Stimulated activated CD4-positive, alpha-beta T cell treated with anti-CD3 and anti-CD28 coated beads, Interleukin-4, amount 100 ng/mL, for 1 hour (primary cell): ENCODE measurements at places on chromosomes 4 and X.

DNA sequence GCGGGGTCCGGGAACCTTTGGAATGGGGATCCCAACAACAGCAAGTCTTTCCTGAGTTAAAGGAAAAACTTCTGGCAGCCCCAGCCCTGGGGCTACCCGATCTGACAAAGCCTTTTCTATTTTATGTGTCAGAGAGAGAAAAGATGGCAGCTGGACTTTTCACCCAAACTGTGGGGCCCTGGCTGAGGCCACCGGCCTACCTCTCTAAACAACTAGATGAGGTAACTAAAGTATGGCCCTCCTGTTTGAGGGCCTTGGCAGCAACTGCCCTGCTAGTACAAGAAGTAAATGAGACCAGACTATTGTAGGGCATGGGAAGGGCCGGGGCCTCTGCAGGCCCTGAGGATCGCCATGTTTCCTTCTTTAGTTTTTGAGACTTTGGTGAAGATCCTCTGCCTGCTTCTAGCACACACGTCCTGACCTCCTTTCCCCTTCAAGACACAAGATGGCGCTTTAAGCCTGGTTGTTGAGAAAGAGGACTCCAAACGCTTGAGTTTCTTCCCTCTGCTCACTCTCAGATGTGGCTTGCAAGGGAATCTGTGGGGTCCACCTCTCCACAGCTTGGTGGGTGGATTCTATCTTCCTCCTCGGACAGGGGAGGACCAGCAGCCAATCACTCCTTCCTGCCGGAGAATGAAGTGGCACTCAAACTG lies 18.5 kb upstream of the DRD5 start:
- DNase-seq: no peak

- DNase-seq: no peak
Observed at GRCh38 chr4:88447371-88448095, 9.4 kb upstream of the HERC5 start.

- no peak for DNase-seq
Observed at GRCh38 chr4:21768349-21769310, 179.9 kb downstream of the KCNIP4 start.

GRCh38 chr4:85970535-85970934 lies 389.3 kb downstream of the MAPK10 start:
- DNase-seq: no peak

DNA sequence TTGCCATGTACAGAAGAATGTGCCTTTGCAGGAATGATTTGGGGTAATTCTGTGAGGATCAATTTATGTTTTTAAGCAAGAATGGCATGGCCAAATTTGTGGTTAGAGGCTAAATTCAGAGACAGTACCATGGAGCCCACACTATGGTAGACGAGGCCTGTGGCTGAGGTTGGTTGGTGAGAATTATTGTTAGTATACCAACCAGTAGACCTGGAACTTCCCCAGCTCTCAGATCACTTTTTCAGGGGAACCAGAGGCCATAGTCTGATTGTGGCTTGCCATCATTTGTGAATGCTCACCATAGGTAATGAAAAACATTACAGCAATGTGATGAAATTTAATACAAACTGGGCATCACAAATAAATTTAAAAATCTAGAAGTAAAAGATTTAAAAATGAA lies 56.3 kb downstream of the SHISA3 start:
- no peak for DNase-seq

- no peak for DNase-seq
Observed at GRCh38 chr4:90780193-90780592, 653.0 kb downstream of the CCSER1 start.

- no peak for DNase-seq
Observed at GRCh38 chr4:86358257-86358656, 1.6 kb downstream of the MAPK10 start.

GRCh38 chrX:124467202-124467601 lies 120.8 kb downstream of the SH2D1A start:
- DNase-seq: no peak

GRCh38 chrX:23901805-23902204 lies 5.9 kb downstream of the APOO start:
- DNase-seq: peak; percentile 5

DNA sequence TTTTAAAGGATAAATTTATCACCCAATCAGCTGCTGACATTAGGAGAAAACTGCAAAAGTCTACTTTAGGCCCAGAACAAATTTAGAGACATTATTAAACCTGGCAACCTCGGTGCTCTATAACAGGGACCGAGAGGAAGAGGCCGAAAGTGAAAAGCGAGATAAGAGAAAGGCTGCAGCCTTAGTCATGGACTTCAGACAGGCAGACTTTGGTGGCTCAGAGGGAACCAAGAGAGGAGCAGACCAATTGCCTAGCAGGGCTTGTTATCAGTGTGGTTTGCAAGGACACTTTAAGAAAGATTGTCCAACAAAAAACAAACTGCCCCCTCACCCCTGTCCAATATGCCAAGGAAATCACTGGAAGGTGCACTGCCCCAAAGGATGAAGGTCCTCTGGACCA lies 12.8 kb upstream of the UGT2B10 start:
- no peak for DNase-seq

DNA sequence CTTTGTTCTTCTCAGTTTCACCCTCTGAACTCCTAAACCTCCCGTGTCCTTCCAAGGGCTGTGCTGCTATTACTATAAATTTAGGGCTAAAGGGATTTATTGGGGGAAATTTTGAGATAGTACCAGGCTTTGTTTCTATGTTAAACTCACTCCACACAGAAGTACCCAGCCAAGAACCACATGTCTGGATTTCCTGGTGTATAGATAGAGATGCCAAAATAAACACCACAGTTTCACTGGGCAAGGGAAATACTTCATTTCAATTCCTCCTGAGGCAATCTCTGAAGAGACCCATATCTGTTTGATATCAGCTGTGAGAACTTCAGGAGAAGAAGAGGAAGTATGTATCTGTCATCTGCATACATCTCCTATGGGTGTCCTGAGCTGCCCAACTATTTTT lies 21.7 kb upstream of the CLNK start:
- DNase-seq: no peak

- no peak for DNase-seq
Observed at GRCh38 chrX:104310090-104310489, 55.4 kb upstream of the ESX1 start.

- no peak for DNase-seq
Observed at GRCh38 chr4:154427149-154427548, 64.5 kb downstream of the DCHS2 start.

- no peak for DNase-seq
Observed at GRCh38 chr4:150411520-150411919, 170.4 kb upstream of the MAB21L2 start.

GRCh38 chrX:49276671-49277534 lies 7.3 kb downstream of the PPP1R3F start:
- no peak for DNase-seq

DNA sequence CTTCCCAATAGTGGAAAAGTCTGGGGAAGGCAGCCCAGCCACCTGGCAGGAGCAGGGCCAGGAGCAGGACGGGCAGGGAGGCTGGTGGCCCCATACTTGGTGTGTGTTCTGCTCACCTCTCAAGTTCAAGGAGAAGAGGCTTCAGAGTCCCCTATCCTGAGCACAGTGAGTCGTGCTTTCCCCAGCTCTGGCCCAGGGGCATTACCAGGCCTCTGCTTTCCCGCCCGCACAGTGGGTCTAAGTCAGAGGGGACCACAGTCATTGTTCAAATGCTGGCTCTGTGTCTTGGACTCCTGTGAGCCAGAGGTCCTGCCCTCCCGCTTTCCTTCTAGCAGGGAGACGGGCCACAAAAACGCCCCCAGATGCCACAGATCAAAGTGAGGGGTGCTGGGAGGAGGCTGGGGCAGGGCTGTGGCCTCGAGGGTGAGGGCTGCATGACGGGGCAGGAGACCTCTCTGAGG lies 27.6 kb downstream of the HTRA3 start:
- no peak for DNase-seq

DNA sequence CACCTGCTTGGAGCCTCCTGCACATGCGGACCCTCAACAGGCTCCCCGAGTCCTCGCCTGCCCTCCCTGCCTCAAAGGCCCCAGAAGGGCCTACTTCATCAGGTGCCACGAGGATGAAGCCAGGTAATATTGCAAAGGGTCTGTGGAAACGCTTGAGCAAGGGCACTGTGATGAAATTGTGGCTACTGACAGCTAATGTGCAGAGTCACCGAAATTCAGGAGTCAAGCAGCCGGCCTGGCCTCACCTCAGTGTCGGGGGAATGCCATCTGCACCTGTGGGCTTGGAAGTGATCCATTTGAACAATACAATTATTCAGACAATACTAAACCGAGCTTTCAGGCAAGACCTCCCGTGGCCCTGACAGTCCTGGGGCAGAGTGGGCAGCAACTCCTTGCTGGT lies 3.1 kb upstream of the FGFR3 start:
- DNase-seq: no peak

DNA sequence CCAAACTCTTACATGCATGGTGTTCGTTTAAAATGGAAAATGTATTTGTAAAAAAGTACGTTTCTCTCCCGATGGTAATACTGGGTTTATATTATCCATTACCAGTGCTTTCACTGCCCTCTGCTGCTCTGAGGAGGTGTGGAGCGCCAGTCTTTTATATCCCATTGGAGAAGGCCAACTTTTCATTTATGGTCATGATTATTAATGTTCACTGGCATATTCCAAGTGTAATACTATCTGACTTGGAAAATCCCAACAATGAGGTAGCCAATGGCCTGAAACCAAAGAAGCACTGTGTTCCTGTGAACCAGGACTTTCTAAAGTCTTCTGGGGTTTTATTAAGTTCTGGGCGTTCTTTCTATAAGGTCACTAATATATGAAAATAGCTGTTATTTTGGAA lies 80.7 kb downstream of the SYNPO2 start:
- no peak for DNase-seq

DNA sequence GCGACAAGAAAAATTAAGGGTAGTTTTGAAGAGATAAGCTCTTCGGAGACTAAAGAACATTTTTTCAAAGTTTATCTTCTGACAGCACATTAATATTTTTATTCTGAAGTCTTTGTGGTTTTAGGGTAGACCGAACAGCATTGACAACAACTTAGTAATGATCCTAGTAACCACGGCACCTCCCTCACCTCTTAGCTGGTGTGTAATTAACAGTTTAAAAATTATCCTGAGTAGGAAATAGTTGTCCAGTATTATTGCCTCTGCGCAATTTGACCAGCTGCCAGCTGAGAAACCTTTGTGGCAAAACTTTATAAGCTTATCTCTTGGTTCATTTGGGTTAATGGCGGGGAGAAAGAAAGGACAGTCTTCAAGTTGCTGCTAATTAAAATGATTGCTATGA lies 213.6 kb downstream of the CBLL2 start:
- DNase-seq: no peak

DNA sequence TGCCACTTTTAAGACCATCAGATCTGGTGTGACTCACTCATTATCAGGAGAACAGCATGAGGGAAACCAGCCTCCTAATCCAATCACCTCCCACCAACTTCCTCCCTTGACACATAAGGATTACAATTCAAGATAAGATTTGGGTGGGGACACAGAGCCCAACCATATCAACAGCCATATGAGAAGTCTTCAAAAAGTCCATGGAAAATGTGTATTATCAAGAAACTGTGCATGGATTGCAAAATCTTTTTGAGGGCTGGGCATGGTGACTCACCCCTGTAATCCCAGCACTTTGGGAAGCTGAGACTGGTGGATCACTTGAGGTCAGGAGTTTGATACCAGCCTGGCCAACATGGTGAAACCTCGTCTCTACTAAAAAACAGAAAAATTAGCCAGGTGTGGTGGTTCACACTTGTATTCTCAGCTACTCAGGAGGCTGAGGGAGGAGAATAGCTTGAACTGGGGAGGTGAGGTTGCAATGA lies 17.8 kb upstream of the RPL39 start:
- no peak for DNase-seq

DNA sequence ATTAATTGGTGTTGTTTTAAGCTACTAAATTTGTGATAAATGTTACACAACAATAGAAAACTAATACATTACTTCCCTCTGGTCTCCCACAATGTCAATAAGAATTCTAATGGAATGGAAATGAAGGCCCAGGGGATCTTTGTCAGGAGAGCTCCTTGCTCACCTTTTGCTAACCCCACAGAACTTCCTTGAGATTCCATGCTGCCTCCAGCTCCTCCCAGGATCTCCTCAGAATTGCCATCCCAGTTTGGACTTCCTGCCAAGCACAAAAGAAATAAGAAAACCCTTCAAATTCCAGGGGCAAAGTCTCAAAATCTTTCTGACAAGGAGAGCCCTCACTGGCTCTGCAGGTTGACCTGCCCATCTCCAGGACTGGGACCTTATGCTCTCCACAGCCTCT lies 43.2 kb downstream of the ITIH6 start:
- no peak for DNase-seq

DNA sequence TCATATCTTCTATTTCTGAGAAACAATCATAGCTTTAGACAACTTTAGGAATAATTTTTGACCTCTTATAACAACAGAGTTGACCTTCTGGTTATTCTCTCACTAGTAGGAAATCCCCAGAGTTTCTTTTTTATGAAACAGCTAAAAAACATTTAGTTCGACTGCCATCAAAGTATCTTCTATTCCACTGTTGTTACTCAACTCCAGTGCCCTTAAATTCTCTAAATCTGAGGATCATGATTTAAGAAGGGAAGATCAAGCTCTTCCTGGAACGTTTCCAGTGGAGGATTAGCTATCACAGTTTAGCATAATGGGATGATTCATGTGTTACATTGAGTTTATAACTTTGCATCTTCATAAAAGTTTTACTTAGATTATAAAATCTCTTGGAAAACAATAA lies 134.9 kb upstream of the VEGFC start:
- no peak for DNase-seq

GRCh38 chr4:177582992-177583391 lies 140.8 kb upstream of the AGA start:
- DNase-seq: no peak

GRCh38 chr4:86100539-86101215 lies 259.2 kb downstream of the MAPK10 start:
- DNase-seq: no peak

GRCh38 chr4:114383721-114384120 lies 214.9 kb upstream of the UGT8 start:
- no peak for DNase-seq

DNA sequence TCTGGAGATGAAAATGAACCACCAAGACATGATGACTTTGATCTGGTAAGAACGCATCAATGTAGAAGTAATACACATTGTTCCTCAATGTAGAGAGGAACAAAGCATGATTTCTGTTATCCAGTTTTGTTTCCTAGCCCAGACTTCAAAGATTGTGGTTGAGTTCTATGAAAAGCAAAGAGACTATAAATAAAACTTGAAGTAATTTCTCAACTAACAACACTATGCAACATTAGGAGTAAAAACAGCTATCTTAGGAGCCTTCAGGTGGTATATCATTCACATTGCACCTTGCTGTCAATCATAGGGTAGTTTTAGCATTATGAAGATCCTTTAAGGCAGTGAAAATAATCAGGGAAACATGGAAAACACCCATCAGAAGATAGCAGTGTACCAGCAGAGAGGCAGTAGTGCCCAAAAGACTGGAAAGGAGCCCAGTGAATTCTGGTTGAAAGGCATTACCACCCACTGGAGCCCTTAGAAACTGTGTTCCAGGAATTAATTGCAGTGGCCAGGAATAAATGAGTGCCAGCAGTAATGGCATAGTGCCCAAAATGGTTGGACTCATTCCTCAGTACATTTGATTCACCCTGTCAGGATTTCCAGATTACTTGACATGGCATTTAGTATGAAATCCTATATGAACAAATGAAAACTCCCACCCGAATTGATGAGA lies 300.7 kb upstream of the CXXC4 start:
- DNase-seq: no peak

GRCh38 chr4:45776146-45776545 lies 347.7 kb downstream of the GABRG1 start:
- DNase-seq: no peak

GRCh38 chr4:174869339-174869738 lies 40.3 kb upstream of the GLRA3 start:
- no peak for DNase-seq
